ENCODE measurements at places on chromosomes 6 and 20.

DNA sequence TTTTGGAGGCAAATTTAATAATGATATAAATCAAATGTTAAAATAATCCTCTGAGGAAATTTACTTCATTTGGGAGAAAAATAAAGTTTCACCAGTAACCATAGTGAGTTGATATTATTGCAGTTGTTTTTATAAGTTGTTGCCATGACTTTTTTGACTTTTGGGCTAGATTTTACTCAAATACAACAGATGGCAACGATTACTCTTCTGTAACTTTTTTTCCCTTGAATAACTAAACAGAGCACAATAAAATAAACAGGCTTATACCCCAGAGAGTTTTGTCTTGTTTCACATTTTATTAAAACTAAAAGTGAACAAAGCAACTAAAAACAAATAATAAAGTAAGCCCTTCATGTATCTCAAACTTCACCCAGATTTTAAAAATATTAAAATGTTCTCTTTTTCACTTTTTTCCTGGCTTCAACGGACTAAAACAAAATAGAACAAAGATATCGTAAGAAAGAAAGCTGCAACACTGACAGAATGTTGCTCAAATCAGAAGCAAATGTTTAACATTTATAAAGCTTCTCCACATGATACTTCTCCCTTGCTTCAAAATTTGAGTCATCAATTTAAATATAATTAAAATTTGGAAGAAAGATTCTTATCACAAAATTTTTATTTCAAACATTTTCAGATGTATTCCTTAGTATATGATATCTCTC is 42.5 kb upstream of the BMP5 start:
- no peak for DNase-seq

GRCh38 chr6:57294862-57295445 is 22.5 kb upstream of the PRIM2 start:
- DNase-seq, result no peak

GRCh38 chr20:20548527-20549266 is 163.7 kb downstream of the RALGAPA2 start:
- DNase-seq, result no peak

GRCh38 chr20:24598346-24598745 is 128.9 kb downstream of the SYNDIG1 start:
- no peak for DNase-seq

DNA sequence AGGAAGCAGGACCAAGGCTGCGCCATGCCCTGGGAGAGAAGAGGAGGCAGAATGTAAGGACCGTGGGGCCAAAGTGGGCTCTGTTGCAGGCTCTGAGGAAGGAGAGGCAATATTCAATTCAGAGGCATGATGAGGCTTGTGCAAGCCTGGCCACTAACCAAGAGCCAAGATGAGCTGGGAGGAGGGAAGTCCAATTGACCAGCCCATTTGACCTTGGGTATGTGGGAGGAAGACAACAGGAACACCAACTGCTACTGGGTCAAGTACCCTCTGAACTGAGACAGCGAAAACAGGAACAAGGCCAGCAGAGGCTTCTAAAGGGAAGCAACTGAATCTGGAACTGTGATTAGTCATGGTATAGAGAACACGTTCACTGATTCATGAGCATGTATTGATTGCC is 779.6 kb downstream of the MAFB start:
- DNase-seq, result no peak

DNA sequence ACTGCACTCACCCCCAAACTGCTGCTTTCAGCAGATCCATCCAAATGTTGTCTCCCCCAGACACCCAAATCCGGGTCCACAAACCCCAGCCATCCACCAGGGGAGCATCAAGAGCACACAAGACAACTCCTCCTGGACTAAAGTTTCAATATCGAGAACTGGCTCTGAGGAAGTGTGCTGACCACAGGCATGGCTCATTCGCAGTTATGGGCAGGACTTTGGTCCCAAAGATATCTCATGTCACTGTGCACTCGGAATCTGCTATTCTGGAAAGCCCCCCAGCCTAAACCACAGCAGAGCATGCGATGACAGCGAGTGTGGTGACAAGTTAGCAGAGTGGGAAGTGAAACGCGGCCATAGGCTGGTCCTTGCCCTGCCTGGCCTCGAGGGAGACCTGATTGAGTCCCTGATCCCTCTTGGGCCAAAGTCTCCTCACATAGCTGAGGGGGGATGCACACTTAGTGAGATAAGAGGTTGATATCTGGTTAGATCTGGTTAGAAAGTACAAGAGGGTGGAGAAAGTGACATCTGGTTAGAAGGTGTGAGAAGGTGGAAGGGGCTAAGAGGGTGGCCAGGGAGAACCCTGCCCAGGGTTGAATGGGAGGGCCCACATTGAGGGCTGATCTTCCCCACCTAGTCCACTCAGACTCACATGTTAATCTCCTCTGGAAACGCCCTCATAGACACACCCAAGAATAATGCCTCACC is 149.7 kb downstream of the MRPL14 start:
- no peak for DNase-seq

GRCh38 chr20:11790046-11790445 is 127.6 kb upstream of the BTBD3 start:
- DNase-seq, result peak; percentile 35

GRCh38 chr6:84773431-84774156 is 9.2 kb upstream of the TBX18 start:
- no peak for DNase-seq

DNA sequence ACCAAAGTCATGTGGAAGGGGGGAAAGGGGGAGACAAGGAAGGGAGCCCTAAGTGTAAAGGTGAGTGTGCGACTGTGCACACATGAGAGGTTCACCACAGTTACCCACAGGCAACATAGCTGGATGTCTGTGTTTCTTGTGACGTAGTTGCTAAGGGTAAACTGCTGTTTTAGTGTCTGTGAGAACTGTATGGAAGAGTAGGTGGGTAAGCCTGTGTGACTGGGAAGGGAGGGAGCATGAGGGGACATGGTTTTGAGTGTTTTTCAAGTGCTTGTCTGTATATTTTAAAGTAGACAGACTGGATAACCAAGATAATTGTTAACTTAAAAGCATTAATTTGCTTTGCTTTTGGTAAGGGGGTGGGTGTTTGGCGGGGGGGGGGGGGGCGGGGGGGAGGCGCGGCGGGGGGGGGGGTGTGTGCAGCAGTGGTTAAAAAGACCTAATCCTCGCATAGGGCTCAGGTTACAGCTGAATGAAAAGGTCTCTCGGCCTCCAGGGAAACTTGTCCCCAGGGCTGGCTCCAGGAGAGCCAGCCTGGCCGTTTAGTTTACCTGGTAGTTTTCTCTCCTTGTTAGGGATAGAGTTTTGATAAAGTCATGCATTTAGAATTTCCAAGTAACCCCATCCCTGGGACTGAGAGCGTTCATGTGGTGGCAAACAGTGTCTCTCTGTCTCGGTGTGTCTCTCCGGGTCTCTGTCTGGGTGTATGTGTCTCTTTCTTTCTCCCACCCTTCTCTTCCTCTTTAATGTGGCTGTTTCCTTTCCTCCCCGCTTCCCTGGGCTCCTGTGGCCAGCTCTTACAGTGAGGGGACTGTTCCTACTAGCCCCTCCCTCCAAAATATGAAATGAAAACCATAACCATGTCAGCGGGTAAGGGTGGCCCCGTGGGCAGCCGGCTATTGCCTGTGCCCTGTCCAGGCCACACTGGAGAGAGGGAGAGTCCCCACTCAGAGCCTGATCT is 3.4 kb downstream of the SCUBE3 start:
- no peak for DNase-seq

DNA sequence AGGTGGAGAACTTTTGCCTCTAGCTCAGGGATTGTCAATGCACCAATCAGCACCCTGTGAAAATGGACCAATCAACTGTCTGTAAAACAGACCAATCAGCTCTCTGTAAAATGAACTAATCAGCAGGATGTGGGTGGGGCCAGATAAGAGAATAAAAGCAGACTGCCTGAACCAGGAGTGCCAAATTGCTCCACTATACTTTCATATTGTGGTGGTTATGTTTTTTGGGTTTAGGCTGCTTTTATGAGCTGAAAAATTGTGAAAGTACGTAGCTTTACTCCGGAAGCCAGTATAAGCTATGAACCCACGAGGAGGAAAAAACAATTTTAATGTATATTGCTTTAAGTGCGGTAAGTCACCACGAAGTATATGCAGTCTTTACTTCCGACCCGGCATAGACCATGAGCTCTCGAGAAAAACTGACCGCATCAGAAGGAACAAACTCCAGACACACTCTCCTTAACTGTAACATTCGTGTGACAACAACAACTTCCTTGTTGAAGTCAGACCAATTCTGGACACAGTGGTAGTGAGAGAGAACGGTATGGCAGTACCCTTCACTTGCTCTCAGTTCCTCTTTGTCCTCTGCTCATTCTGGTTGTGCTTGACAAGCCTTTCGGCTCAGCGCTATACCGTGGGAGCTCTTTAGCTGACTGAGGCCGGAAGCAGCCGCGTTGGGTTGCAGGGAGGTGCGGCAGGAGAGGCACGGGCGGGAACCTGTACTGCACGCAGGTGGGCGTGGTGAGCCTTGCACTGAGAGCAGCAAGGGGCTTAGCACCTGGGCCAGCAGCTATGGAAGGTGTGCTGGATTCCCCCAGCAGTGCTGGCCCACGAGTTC is 81.9 kb upstream of the E2F3 start:
- DNase-seq, result peak; percentile 74

All from KG1 (cell line).